MV-4-11 (cell line): ENCODE measurements at places on chromosomes 1 and 21.

DNA sequence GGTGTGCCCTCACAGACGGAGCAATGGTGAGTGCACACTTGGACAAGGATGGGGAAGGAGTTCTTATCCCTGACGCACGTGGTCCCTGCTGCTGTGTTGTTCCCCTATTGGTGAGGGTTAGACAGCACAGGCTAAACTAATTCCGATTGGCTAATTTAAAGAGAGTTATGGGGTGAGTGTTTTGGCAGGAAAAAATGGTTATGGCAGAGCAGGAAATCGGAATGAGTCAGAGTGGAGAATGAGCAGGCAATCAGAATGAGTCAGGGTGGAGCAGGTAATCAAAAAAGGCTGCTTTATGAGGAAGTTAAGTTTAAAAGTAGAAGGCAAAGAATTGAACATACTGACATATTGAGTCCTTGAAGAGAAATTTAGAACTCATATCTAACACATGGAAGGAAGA is 100.5 kb downstream of the NGF start:
- DNase-seq: no peak

DNA sequence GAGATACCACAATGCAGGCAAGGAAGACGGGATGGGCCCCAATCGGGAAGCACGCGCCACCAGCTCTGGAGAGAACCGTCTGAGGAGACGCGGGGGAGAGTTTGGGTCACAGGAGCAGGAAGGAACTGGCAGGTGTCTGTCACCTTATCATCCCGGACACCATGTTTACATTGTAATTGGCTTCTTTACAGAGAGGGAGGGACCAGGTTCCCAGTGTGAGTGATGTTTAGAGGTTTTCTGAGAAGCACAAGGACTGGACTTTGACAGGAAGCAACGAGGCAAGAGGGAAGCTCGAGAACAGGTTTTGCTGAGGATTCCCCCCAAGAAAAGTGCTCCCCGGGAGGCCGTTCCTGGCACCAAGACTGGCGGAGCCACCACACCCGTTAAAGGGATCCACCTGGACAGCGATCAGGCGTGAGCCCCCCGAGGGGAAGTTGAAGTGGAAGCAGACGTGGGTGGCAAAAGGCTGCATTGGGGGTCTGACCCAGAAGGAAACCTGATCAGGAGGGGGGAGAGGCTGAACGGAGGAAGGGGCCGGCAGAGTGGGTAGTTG is 957 bp downstream of the EPS15 start:
- no peak for DNase-seq

DNA sequence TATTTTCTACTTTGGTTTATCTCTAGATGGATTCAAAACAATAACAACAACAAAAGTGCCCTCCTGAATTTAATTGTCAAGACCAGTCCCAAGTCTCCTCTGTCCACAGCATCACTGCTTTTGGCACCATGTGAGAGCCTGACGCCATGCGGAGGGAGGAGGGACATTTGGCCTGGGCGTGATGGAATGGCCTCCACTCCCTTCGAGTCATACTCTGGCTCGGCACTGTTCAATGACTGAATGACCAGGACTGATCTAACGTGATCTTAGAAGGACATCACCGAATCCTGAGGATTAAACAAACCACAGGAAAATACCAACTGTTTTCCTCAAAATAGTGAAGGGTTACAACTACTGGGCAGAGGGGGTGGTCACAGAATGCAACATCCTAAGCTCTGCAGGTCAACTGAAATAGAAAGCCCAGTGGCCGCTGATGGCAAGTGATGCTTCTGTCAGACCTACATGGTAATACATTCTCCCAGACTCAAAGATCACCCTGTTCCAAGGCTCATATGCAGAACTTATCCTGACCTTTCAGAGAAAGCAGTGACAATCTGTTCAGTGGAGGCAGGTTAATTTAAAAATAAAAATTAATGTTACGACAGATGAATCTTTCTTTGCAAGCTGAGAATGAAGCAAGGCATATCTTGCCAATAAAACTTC is 19.1 kb downstream of the SRSF4 start:
- DNase-seq: no peak

GRCh38 chr1:90925928-90926869 is 95.6 kb downstream of the ZNF644 start:
- peak; percentile 64 for DNase-seq

- no peak for DNase-seq
Observed at GRCh38 chr1:166464333-166464732, 297.5 kb upstream of the FAM78B start.

DNA sequence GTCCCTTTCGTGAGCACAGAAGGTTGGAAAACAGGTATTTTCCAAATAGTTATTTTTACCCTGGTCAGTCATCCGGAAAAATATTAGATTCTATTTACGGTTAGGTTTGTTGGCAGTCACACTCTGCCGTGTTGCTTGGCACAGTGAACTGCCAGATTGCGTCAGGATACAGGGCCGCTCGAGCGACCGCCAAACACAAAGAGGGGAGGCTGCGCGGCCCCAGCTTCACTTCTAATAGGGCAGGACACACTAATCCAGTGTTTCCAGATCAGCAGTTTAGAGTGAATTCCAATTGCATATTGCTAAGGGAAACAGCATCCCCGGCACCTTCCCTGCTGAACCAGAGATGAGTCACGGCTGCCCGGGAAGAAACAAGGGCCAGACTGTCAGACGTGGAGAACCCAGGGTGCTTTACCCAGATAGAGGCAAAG is 22.9 kb downstream of the UMODL1 start:
- DNase-seq: no peak

DNA sequence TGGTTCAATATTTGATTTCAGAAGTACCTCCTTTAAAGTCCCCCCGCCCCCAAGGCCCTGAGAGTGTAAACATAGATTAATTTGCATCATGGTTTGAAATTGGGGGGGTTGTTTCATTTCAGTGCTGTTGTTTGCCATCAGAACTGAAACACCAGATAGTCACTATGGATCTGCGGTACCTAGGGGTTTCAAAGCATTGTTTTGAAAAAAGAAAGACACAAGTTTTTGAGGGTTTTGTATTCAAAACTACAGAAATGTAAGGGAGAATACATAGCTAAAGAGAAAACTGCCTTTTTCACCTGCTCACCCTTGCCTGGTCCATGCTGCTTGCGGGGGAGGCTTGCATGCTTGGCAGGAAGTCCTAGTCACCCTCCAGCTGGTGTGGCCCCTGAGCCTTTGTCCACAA is 59.3 kb downstream of the ACP6 start:
- no peak for DNase-seq

GRCh38 chr21:44272284-44272858 is 10.7 kb upstream of the DNMT3L start:
- DNase-seq: no peak

- no peak for DNase-seq
Observed at GRCh38 chr1:205518661-205519540, 14.4 kb downstream of the CDK18 start.

- DNase-seq: no peak
Observed at GRCh38 chr1:216576234-216576937, 146.8 kb downstream of the ESRRG start.

DNA sequence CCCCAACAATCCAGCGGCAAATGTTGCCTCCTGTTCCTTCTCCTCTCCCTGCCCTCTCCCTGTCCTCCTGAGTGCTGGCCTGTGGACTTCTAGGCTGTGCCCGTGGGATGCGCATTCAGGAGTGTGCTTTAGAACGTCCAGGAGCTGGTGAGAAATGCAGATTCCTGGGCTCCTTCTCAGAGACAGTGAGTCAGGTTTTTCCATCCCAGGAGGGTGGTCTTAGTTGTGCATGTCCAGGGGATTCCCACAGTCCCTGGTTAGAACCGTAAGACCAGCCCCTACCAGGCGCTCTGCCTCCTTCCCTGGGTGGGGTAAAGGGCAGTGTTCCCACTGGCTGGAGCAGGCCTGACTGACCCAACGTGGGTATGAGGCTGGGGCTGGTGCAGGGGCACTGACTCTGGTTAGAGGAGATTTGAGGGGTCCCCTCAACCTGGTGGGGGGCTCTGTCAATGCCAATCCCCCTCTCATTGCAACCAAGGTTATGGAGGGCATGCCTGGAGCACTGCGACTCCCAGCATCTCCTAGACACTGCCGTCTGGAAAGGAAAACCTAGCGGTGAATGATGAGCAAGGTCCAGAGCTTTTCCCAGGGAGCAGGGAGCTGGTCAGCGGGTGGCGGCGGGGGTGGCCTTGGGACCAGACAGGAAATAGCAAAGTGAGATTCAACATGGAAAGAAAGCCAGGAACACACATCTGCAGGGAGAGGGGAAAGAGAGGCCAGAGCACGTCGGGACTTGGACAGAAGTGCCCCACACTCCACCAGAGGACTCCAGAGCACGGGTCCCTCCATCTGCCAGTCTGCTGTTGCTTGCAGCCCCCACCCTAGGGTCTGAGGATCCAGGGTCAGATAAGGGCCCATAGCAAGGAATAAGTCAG is 38.5 kb downstream of the HSPG2 start:
- DNase-seq: no peak

- no peak for DNase-seq
Observed at GRCh38 chr1:157542676-157543075, 9.6 kb downstream of the FCRL5 start.

- no peak for DNase-seq
Observed at GRCh38 chr1:227487606-227488005, 75.8 kb upstream of the ZNF678 start.

- DNase-seq: no peak
Observed at GRCh38 chr1:61087571-61087970, 5.2 kb downstream of the NFIA start.

DNA sequence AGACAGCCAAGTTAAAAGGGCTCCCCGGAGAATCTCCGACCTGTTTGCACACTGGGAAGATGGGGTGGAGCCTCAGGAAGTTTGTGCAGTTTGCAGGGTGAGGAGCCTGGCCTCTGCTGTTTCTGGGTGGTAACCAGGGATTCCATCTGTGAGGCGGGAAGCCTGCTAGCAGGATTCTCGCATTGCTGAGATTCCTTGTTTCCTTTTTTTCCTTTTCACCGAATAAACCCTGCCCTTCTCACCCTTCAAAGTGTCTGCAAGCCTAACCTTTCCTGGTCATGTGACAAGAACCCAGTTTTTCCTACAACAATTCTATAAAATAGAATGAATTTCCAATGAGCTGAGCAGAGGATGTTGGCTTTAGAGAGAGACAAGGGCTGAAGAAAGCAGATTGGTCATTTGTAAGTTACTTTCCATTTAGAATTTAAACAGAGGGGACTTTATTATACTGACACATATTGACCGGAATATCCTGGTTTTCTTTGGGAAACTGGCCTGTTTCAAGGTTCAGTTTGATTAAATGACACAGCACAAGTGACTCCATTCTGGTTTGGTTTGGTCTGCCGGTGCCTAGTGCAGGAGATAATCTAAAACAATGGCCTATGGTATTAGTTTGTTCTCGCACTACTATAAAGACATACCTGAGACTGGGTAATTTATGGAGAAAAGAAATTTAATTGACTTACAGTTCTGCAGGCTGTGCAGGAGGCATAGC is 48.7 kb upstream of the DNAH14 start:
- no peak for DNase-seq
